ENCODE measurements at places on chromosomes 1 and 21.

GRCh38 chr1:39842030-39842678, 41.1 kb downstream of the TRIT1 start:
- DNase-seq: no peak

DNA sequence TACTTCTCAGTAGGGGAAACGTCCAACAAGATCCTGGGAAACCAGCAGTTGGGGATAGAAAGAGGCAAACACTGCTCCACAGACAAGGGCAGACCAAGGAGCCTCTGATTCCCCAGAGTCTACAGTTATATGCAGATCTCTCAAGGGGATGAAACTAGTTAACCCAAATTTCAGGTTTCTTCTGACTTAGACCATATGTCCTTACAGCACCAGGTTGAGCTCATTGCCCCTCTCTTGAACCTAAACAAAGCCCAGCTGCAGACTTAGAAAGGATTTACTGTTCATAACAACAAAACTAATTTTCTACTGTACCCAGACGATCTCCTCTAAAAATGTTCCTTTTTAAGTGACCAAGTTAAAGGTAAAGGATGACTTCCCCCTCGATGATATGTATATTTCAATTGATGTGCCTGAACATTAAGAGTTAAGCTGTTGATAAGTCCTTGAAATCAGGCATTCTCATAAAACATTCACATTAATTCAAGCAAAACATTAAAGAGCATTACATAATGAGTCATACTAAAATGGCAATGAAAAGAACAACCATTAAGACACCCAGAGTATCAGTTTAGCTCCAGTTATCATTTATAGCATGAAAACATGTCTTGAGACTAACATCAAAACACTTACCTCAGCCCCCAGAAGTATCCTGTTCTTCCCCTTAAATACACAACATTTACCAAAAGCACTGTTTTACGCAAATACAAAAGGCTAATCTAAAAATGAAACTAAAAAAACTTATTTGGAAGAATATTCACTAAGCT, 24.1 kb downstream of the SMYD3 start:
- peak; percentile 86 for DNase-seq

DNA sequence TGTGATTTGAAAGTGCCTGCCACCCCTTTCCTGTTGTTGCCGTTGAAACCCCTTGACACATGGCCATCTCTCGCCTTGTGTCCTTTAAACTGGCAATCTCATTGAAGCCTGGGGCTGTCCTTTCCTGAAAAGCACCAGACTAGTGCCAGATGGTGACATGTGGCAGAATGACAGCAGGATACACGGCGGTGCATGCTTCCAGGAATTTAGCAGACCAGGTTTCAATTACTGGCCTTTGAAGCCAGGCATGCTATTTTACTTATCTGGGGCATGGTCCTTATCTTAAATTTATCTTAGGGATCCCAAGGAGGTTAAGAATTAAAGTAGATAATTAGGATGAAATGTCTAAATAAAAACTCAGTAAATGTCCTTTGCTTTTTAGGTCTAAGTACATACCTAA, 15.2 kb downstream of the PLPPR4 start:
- DNase-seq: peak; percentile 82

GRCh38 chr1:151036356-151036755, at the start of gene BNIPL:
Gene BNIPL (plus strand): TSS chr1:151036586. CDS start chr1:151036726, 140 bp downstream.
- no peak for DNase-seq

DNA sequence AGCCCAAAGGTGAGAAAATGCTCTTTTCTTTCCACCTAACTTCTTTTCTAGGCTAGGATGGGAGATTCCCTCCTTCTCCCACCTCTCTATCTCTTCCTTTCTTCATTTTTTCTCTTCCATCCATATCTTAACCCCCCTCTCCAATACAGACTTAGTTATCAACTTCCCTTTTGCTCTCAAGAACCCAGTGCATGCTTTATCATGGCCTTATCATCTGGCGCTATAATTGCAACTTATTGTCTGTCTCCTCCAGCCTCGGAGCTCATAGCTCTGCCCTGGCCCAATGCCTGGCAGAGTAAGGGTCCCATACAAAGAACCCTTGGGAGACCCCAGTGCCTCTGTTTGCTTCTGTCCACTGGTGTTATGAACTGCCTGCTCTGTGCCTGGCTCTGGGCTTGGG, 71.0 kb upstream of the NFASC start:
- no peak for DNase-seq

- DNase-seq: no peak
These were observed 23.1 kb upstream of the MYSM1 start for GRCh38 chr1:58722967-58723366.

GRCh38 chr1:53121319-53122172, 20.9 kb downstream of the SLC1A7 start:
- peak; percentile 94 for DNase-seq

GRCh38 chr1:33137800-33138199, 44.0 kb downstream of the TRIM62 start:
- no peak for DNase-seq
